ENCODE measurements at places on chromosomes 12 and 14.
A peak's percentile ranks its signal among the peaks of the same experiment; 100 is the strongest.

GRCh38 chr12:122860040-122860853 is 25.0 kb downstream of the HIP1R start:
- DNase-seq: peak; percentile 84

DNA sequence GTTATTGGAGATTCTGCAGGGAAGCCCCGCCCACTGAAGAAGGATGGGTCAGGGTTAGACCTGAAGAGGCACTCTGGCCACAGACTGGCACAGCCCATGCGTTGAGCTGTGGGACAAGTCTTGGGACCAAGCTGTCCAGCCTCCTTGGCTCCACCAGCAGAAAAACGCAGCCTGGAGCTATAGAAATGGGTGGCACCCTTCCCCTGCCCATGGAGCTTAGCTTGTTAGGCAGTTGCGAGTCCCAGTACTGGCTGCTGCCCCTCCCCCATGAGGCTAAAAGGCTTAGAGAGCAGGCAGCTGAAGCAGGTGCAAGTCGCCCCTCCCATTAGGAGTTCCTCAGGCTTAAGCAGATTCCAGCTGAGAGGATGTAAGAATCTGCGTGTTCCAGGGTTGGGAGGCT is 1124.0 kb upstream of the TMEM132C start:
- DNase-seq: no peak

- no peak for DNase-seq
These were observed 334.5 kb downstream of the CACNA1C start for GRCh38 chr12:2387103-2387834.

DNA sequence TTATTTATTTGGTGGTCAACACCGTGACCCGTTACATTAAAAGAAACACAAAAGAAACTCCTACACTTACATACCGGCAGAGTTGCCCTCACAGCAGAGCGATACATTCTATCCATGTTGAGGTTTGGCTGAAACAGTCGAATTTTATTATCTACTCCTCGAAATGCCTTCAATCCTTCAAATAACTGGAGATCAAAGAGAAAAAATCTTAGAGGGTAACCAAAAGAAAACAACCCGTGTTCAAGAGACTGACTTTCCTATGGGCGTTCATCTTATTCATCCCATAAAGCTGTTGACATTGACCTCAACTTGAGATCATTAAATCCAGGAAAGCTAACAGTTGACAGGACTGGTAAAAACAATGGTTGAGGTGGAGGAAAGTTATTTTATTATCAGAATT is 67.7 kb downstream of the BCAT1 start:
- DNase-seq: no peak

DNA sequence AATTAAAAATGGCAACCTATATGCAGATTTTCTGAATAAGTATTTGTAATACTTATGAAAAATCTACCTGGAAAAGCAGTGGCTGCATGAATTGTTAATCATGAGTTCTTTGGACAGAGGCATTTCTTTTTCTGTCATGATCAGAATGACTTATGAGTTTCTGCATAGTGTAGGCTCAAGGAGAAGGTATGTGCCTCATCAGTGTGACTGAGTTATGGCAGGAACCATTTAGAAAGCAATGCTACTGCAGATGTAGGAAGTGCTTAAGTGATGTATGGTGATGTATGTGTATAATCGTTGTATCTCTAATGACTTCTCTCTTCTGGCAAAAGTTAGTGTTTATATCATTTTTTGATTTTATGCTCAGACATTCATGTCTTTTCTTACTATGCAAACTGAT is 816.4 kb upstream of the FBXO33 start:
- no peak for DNase-seq

DNA sequence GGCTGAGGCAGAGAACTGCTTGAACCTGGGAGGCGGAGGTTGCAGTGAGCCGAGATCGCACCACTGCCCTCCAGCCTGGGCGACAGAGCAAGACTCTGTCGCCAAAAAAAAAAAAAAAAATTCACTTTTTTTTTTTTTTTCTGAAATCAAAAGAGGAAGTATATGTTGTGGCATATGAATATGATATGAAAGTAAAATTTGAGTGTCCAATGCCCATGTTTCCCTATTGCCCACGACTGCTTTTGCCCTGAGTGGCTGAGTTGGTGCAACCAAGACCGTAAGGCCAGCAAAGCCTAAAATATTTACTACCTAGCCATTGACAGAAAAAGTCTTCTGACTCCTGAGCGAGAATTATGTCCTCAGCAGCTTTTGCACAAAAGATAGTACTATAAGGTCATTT is 101.7 kb upstream of the PARP11 start:
- no peak for DNase-seq

DNA sequence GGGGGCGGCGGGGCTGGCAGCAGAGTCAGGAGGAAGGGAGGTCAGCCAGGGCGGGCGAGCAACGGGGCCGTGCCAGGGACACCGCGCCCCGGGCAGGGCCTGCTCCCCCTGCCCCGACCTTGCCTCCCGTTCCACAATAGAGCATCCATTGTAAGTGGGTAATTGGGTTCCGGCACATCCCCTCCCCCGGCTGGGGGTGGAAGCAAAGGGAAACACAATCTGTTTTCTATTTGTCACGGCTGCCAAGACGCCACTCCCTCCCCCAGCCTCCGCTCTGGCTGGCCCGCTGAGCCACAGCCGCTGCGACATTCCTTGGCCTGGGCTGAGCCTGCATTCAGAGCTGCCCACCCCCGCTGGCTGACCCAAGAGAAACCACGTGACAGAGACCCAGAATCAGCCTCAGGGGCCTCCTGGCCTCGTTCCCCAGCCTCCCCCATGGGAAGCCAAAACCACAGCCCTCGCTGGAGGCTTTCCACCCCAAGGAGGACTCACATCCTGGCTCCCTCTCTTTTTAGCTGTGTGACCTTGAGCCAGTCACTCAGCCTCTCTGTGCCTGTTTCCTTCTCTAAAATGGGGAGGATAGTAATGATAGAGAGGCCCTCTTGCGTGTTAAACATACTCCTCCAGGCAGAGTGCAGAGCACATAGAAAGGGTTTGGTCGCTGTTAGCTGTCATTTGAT is 117.6 kb downstream of the SCARB1 start:
- DNase-seq: no peak

GRCh38 chr12:52320784-52321400 is at the start of gene KRT83:
TSS of gene KRT83 (minus strand) at chr12:52321398. CDS start at chr12:52321335, 63 bp downstream.
- DNase-seq: no peak

DNA sequence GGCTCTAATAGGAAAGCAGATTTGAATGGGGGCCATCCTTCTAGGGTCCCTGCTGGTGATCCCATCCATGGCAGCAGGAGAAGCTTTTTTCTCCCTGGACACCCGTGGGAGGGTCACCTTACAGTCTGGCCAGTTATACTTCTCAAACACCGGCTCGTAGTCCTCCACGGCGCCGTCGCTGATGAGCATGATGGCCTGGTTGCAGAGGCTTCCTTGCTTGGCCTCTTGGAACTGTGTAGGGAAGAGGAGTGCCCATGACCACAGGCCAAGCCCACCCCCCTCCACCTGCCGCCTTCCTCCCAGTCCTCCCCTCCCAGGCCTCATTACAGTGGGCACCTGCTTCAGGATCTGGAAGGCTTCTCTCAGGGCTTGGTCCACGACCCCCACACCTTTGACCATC is 33.8 kb downstream of the CACNA2D4 start:
- no peak for DNase-seq

DNA sequence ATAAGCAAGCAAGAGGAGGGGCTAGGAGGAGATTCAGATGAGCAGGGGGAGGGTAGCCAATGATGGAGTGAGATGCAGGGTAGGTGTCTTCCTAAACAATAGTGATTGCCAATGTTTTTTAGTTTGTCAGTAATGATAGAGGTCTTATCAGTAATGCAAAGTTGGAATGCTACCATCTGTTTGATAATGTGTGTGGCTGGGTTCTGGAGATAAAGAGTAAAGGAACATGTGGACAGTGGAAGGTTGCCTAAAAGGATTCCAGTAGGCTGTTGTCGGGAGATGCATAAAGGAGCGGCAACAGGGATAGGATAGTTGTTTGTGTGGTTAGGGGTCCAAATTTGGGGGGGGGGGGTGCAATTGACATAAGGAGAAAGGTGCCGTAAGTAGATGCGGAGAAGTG is 52.5 kb downstream of the TESPA1 start:
- no peak for DNase-seq

DNA sequence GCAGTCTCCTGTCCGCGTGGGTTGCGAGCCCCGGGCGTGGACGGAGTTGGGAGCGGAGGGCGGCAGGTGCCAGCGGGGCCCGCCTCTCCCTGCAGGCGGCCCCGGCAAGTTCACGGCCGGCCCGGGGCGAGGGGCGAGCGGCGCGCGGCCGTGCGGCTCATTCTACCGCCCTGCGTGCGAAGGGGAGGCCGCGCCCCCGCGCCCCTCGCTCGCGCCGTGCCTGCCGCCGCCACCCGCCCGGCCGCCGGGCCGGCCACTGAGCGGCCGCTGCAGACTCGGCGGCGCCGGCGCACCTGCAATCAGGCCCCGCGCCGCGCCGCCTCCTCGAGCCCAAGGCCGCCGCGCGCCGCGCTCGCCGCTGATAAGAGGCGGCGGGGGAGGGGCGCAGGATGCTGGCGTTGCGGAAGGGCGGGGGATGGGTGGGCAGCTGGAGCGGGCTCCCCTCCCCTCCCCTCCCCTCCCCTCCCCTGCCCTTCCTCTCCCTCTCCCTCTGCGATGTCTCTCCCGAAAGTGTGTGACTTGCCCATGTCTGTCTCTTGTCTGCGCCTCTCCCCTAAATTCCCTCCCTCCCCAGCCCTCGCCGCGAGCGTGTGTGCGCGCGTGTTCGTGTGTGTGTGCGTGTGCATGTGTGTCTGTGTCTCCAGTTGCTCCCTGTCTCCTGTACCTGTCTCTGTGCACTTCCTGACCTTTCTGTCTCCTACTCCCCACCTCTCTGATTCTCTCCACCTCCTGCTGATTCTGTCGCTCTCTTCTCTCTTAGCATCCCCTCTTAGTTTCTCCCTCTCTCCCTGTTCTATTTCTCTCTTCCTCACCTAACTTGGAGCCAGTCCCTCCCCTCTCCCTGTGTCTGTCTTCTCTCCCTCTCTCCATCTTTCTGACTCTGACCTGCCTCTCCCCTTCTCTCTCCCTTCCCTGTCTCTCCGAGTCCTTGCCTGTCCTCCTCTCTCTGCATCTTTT is 768.1 kb upstream of the TBX3 start:
- no peak for DNase-seq

DNA sequence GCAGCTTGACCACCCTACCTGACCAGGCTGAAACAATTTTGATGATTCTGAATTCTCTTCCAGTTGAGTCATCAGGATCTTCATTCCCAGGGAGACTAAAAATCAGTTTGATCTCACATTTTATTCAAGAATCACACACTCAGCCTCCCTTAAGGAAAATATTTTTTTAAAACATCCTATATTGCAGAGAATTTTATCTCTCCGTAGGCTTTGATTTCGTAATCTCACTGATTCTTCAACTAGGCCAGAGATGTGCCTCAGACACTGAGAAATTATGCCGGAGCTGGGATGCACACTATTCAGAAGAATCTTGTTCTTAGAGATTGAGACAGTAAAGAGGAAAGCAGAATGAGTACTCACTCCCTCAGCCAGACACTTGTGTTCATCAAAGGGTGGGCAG is 7.0 kb upstream of the ANO2 start:
- DNase-seq: no peak

DNA sequence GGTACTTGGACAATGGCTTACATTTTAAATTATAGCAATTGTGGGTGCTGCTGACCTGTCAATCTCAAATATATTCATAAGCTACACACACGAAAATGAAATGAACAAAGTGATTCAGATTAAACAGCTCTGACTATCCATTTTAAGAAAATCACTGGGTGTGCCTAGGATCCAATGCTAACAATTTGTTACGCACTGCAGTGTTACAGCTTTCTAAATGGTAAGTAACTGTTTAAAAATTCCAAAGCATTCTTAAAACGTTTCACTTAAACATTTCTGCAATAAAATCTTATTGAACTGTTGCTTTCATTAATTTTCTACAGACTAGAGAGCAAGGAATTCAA is 18.9 kb downstream of the LMO3 start:
- DNase-seq: no peak

GRCh38 chr12:7075518-7075917 is 15.0 kb downstream of the C1S start:
- no peak for DNase-seq

DNA sequence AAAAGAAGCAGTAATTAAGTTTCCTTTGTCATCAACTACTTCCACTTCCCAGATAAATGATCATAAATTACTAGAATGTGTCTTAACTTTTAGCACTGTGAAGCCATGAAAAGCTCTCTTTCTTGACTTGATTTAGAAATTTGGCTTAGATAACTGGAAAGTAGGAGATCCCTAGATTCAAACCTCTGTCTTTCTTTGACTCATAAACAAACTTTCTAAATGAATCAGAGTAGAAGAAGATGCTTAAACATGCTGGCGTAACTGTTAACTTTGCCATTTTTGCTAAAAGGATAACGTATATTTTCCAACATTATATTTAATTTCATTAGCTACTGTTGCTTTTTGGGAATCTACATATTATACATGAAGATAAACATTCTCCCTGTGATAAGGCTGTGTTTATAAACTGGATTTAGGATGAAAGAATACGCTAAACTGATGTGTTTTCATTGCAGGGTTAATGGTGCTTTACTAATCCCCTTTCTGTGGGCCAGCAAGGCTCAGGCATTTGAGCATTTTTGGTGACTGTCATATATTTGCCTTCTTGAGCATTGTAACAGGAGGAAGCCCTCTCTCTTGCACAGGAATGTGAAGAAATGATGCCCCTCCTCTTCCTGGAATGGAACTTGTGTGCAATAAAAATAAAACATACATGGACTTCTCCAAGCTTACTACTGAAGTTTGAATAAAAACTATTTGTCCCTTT is 301.4 kb downstream of the BMP4 start:
- no peak for DNase-seq

GRCh38 chr14:76385435-76385834 is 9.5 kb downstream of the ESRRB start:
- DNase-seq: no peak

DNA sequence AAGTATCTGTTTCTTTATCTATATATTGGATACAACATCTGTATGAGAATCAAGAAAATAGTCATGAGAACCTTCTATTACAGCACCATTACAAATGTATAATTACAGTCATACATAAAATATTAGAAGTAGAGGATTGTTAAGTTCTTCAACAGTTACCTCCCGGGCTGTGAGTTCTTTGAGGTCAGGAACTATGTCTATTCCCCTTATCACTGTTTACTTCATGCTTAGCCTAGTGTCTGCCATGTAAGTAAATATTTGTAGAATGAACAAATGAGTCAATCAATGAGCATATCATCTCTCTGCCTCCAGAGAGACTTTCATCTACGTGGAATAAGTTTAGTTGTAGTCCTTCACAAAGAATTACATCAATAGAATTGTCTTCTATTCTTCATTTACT is 47.2 kb downstream of the PUS7L start:
- no peak for DNase-seq

DNA sequence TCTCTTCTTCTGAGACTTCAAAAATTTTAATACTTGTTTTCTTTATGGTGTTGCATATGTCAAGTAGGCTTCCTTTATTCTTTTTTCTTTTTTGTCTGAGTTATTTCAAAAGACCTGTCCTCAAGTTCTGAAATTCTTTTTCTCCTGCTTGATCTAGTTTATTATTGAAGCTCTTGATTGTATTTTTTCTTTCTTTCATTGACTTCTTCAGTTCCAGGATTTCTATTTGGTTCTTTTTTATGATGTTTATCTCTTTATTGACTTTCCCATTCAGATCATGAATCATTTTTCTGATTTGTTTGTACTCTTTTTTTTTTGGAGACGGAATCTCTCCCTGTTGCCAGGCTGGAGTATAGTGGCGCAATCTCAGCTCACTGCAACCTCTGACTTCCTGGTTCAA is 34.1 kb downstream of the IFT43 start:
- DNase-seq: no peak

- no peak for DNase-seq
These were observed 10.5 kb downstream of the CDK2AP1 start for GRCh38 chr12:123261196-123261595.

GRCh38 chr14:65228956-65229747 is 126.8 kb upstream of the MAX start:
- DNase-seq: no peak

- no peak for DNase-seq
These were observed 166.3 kb upstream of the DAAM1 start for GRCh38 chr14:59022144-59022543.
